ENCODE measurements at places on chromosomes 11 and 22.

- DNase-seq, result no peak
Measured at GRCh38 chr11:111573821-111574249, 28.4 kb upstream of the SIK2 start.

DNA sequence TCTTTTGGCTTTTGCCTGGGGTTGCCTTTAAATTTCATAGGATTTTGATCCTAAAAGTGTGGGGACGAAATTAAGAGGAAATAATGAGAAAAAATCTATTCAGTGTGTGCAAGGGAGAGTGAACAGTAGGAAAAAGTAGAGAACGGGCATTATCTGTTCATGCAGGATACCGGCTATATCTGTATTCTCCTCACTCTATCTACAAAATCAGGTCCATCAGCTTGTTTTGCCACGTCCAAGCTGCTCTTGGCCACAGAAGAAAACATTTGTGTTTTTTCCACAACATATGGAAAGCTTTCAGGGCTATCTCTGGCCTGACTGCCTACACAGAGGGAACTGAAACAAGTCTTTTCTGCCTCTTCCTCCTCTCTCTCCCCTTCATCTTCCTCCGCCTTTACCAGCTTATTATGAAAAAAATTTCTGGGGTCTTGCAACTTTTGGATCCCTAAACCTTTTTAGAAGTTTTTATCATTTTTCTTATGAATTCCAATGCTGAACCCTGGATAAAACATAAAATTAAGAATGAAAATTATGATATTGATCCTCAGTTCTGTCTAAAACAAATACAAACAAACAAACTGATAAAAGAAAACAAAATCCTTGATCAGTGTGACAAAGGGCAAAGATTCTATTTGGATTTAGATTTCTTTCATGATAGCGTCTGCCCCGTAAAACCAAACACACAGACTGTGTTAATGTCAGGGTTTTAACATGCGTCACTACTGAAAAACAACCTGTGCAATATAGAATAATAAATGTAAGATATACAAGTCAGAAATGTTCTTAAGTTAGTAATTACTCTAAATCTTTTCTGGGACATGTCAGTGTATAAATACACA, 219.7 kb downstream of the CNTN5 start:
- no peak for DNase-seq

DNA sequence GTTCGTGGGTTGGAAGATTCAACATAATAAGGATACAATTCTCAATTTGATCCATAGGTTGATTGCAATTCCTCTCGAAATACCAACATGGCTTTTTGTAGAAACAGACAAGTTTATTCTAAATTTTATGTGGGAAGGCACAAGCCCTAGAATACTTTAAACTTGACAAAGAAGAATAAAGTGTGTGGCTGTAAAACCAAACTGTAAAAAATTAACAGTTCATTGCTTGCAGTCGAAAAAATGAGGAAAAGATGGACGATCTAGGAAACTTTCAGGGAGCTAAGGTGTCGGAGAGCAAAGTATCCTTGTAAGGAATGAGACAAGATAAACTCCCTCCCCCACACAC, 1.0 kb upstream of the GLB1L3 start:
- DNase-seq, result no peak

- DNase-seq, result no peak
Measured at GRCh38 chr22:29512031-29512430, 32.0 kb downstream of the NEFH start.

- no peak for DNase-seq
Measured at GRCh38 chr22:25120093-25120561, 79.5 kb upstream of the CRYBB3 start.

DNA sequence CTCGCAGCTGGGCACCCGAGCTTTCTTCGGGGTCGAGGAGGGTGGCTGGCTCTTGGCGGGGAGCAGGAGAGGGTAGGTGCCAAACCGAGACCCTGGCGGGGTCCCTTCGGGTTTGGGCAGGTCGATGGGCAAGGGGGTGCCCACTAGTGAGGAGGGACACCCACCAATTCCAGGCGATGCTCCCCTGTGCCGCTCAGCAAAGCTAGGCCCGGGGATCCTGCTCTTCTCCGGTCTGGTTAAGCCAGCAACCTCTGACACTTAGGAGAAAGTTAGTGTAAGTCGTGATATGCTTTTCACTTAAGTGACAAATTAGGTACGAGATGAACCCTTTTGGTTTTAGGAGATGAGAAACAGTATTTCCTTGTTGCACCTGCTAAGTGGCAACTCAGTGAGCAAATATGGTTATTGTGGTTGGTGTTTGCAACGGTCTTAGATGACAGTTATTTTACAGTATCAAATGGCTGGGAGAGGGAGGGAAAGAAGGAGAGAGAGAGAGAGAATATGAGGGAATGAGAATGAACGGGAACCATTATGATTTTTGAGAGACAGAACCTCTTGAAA, 565 bp downstream of the NUCB2 start:
- peak; percentile 74 for DNase-seq

DNA sequence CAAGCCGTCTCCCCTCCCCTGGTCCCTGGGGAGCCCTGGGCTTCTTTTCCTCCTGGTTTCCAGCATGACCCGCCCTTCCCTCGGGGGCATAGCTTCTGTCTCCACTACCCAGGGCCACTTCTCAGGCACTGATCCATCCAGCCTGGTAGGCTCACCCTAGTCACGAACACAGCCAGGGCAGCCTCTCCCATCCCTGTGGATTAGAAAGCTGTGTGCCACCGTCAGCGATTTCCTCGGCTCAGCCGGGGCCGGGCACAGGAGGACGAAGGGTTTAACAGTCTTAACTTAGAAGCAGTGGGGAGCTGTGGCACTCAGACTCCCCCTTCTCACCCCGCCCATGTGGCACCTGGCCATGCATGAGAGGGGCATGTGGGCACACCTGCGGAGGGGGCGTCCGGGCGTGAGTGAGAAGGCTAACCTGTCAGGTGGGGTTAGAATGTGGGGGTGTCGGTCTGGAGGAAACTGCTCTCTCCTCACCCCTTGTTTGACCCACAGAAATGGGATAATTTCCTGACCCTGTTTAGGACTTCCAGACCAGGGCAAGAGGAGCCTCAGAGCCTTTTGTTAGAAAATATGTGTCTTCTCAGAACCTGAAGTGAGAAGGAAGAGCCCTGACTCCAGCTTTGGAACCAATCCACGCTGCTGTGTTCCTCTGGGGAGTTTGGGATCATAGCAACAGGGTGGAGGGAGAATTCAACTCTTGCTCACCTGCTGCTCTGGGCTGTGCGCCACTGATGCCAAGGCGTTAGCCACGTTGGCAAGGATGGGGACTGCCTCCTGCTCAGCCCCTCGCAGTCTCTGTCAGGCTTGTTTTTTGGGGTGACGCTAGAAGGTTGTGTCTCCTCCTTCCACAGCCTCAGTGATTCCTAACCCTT, 14.6 kb downstream of the GLB1L2 start:
- DNase-seq, result no peak

- no peak for DNase-seq
Measured at GRCh38 chr11:32444186-32444585, 8.8 kb upstream of the WT1 start.

- DNase-seq, result peak; percentile 9
Measured at GRCh38 chr11:10628508-10629236, 60.2 kb upstream of the LYVE1 start.

DNA sequence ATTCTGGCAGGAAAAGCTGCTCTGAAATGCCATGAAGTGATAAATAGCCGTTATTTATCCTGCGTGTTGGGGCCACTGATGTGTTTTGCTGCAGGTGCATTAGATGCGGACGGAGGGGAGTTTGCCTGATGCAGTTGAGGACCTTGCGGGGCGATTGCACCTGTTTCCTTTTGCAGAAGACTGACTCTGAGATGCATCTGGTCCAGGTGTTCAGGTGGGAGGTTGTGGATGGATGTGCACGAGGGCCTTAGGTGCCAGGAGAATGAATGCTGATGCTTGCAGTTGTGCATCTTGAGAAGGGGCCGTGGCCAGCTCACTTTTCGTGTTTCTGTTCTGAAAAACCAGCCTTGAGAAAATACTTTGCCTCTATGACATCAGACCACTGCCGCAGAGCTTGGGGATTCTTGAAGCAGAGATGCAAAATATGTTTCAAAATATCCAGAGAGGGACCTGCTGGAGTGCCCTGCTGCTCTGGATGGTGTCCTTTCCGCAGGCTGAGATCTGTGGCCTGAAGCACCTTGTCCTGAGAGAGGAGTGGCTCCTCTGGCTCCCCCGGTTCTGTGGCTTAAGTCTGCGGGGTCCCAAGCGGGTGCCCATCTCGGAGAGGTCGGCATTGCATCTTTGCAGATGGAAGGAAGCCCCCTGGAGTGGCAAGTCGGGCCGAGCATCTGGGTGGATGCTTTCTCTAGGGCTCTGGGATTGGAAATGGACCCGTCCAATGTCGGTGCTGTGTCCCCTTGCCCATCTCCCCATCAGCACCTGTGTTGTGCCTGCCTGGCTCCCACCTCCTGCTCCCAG, 1031.1 kb downstream of the TBC1D22A start:
- DNase-seq, result no peak

DNA sequence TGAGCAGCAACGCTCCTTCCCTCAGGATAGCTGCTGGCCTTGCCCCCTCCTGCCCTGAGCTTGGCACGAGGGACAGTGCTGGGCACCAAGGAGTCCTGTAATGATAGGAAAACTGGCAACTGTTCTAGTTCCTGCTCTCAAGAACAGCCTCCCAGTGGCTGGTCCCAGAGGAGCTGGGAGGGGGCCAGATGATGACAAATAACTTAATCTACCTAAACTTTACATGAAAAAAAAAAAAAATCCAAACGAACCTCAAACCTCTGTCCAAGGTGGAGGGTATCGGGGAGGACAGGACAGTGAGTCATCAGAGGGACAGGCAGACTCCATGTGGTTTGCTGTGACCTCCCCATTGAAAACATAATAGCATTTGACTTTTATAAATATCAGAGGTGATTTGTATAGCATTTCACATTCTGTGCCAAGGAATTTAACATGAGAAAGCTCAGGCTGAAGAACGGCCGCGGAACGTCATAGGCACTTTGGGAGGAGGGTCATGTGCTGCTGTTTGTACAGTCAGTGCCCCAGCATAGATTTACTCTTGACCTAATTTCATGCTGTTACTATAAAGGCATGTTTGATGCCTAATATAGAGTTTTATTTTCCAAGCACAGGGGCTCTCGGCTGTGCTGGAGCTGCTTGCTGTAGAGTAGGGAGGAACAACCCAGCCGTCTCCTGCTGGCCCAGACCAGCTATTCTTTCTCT, 98.2 kb upstream of the NNMT start:
- DNase-seq, result no peak

GRCh38 chr11:93481279-93481678, 61.9 kb downstream of the SMCO4 start:
- DNase-seq, result no peak
